Effector memory CD8-positive, alpha-beta T cell (primary cell): ENCODE measurements at places on chromosomes 12 and 14.

GRCh38 chr12:3770891-3771290 is 18.0 kb upstream of the CRACR2A start:
- no peaks in the 10 kb centered on the region for H3K36me3 ChIP-seq
- peak overlapping the region; percentile 16 for H3K27ac ChIP-seq
- H3K4me3 ChIP-seq = no peak overlapping the region
- no peaks in the 10 kb centered on the region for H3K4me1 ChIP-seq
- H3K27me3 ChIP-seq = no peaks in the 10 kb centered on the region

DNA sequence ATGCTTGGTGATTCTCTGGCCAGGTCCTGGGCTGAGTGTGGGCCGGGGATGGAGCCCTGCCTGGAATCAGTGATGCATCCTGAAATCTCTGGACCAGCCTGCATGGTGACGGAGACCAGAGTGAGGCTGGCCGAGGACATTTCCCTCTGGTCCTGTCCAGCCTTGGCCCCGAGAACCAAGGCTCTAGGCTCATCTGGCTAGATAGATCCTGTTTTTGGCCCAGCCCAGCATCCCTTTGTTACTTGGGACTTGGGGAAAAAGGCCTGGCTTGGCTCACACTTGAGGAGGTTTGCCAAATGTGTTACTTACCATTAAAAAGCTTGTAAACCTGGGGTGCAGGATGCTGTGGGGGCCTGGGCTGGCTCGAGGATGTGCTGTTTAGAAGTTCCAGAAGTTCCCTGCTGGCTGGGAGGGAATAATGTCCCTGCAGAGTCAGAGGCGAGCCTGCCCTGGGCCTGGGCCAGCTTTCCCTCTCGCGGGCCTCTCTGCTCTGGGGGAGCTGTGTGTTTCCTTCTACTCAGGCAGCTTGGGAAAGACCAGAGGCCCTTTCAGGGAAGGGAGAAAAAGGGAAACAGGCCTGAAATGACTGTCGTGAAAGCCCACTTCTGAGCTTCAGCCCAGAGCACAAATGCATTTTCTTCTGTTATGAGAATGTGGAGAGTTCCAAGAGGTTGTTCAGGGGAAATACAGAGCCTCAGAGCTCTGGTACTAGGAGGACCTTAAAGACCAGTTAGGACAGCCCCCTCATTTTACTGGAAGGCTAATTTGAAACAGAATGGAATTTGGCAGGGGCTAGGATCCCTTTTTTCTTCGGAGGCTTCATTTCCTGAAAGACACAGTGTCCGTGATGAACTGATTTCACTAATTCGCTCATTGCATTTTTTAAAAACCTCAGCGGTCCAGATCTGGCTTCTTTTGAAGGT is 47.2 kb upstream of the CTDSP2 start:
- H3K4me3 ChIP-seq = no peak overlapping the region
- H3K36me3 ChIP-seq = peaks cover 8% of the 10 kb centered on the region
- no peak for DNase-seq
- H3K27me3 ChIP-seq = no peaks in the 10 kb centered on the region
- peaks cover 21% of the 10 kb centered on the region for H3K4me1 ChIP-seq

DNA sequence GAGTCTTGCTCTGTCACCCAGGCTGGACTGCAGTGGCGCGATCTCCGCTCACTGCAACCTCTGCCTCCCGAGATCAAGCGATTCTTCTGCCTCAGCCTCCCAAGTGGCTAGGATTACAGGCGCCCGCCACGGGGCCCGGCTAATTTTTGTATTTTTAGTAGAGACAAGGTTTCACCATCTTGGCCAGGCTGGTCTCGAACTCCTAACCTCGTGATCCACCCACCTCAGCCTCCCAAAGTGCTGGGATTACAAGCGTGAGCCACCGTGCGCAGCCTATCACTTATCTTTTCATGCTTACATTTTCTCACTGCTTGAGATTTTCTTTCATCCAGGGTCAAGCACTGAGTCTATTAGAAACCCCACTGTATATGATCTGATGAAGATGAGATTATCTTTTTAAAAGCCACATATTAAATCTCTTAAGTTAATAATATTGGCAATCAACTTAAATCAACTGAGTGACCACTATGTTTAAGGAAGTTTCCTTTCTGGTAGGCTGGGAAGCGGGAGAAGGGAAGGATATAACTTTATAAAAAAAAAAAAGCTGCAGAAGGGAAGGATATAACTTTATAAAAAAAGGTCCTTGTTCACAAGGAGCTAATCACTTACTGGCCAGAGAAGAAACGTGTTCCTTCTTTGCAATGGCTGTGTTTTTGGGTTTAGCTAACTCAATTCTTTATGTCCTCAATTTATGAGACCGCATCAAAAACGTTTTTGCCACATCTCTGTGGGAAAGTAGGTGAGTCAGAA is 1.3 kb upstream of the MDM2 start:
- peaks cover 20% of the 10 kb centered on the region for H3K4me1 ChIP-seq
- H3K4me3 ChIP-seq = peak overlapping the region; percentile 96
- H3K27ac ChIP-seq = peak overlapping the region; percentile 99
- DNase-seq = no peak
- no peaks in the 10 kb centered on the region for H3K27me3 ChIP-seq
- H3K36me3 ChIP-seq = peaks cover 45% of the 10 kb centered on the region

DNA sequence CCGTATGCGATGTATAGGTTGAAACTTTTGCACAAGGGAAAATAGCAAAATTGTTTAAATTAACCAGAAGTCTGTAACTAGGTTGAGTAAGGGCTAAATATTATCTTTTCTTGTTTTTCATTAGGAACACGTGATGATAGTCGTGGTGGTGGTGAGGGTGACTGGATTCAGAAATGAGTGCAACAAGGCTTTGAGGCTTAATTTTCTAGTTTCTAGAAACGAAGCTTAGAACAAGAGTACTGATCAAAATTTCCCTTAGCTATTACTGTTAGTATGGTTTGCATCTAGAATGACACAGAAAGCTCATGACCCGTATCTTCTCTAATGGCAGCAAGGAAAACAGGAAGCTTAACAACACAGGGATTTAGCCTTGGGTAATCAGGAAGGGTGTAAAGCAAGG is 7.0 kb downstream of the SLIRP start:
- H3K27ac ChIP-seq = peak overlapping the region; percentile 79
- H3K4me3 ChIP-seq = no peak overlapping the region
- peaks cover 2% of the 10 kb centered on the region for H3K4me1 ChIP-seq
- H3K27me3 ChIP-seq = no peaks in the 10 kb centered on the region
- no peak for DNase-seq
- H3K36me3 ChIP-seq = peaks cover 81% of the 10 kb centered on the region

DNA sequence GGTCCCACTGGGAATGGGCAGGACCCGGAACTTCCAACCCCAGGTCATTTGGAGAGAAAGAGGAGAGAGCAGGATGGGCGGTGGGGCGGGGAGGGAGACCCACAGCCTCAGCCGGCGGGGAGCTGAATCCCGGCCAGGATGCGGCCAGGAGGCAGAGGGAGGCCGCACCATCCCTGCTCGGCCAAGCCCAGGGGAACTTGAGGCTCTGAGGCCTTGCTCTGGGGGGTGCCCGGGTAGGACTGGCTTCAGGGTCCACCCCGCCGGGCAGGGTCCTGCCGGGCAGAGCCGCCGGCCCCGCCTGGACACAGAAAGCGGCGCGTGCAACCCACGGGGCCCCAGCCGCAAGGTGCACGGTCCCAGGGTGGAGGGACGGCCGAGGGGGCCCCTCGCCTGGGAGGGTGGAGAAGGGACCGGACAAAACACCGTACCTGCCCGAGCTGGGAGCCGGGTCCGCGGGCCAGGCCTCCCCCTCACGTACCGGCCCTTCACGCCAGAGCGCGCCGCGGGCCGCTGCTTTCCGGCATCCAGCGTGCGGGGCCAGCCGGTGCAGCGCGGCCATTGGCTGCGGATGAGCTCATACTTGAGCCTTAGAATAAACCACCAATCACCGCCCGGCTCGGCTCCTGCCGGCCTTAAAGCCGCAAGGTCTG is at the start of gene RPS6KL1:
Gene RPS6KL1, minus strand, starts transcription at position 509 of the 650 bp plus-strand sequence. CDS start 1,719 bp downstream, outside the sequence.
- H3K36me3 ChIP-seq = peaks cover 4% of the 10 kb centered on the region
- peak within 1 kb of the TSS; percentile 60 for H3K4me3 ChIP-seq
- no peak within 1 kb of the TSS for H3K27ac ChIP-seq
- H3K4me1 ChIP-seq = peaks cover 5% of the 10 kb centered on the region

- no peak overlapping the region for H3K27ac ChIP-seq
- no peaks in the 10 kb centered on the region for H3K36me3 ChIP-seq
- no peaks in the 10 kb centered on the region for H3K4me1 ChIP-seq
- no peak overlapping the region for H3K4me3 ChIP-seq
- no peaks in the 10 kb centered on the region for H3K27me3 ChIP-seq
- no peak for DNase-seq
These were observed 36.9 kb downstream of the TTLL5 start for GRCh38 chr14:75697918-75698317.

- no peak for DNase-seq
- H3K4me3 ChIP-seq = peak overlapping the region; percentile 84
- peaks cover 85% of the 10 kb centered on the region for H3K27me3 ChIP-seq
- H3K27ac ChIP-seq = no peak overlapping the region
- H3K36me3 ChIP-seq = no peaks in the 10 kb centered on the region
These were observed 1.4 kb upstream of the FOXN4 start for GRCh38 chr12:109310247-109311125.

- H3K27me3 ChIP-seq = peaks cover 18% of the 10 kb centered on the region
- no peak overlapping the region for H3K27ac ChIP-seq
- H3K4me3 ChIP-seq = no peak overlapping the region
- H3K4me1 ChIP-seq = peaks cover 22% of the 10 kb centered on the region
- H3K36me3 ChIP-seq = peaks cover 2% of the 10 kb centered on the region
These were observed 54.8 kb downstream of the GOLGA5 start for GRCh38 chr14:92848887-92849286.

- no peaks in the 10 kb centered on the region for H3K27me3 ChIP-seq
- peaks cover 49% of the 10 kb centered on the region for H3K36me3 ChIP-seq
- no peak for DNase-seq
- H3K4me3 ChIP-seq = no peak overlapping the region
- peaks cover 8% of the 10 kb centered on the region for H3K4me1 ChIP-seq
These were observed 30.5 kb downstream of the ANAPC7 start for GRCh38 chr12:110373025-110373424.

DNA sequence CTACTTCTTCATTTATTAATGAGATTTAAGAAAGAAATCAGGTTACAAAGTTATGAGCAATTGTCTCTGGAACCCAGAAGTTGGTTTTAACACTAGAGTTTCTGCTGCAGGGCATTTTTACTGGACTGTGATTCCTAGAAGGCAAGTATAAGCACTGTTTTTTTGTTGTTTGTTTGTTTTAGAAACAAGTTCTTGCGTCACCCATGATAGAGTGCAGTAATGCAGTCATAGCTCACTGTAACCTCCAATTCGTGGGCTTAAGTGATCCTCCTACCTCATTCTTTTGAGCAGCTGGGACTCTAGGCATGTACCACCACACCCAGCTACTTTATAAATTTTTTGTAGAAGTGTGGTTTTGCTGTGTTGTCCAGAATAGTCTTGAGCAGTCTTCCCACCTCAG is 25.6 kb downstream of the RAP1B start:
- H3K27ac ChIP-seq = peak overlapping the region; percentile 86
- peaks cover 75% of the 10 kb centered on the region for H3K4me1 ChIP-seq
- no peak for DNase-seq

- H3K4me3 ChIP-seq = no peak overlapping the region
- no peak overlapping the region for H3K27ac ChIP-seq
- H3K36me3 ChIP-seq = no peaks in the 10 kb centered on the region
- no peaks in the 10 kb centered on the region for H3K4me1 ChIP-seq
- DNase-seq = no peak
These were observed 284.6 kb downstream of the BCAT1 start for GRCh38 chr12:24664161-24664880.

- no peaks in the 10 kb centered on the region for H3K4me1 ChIP-seq
- DNase-seq = no peak
- no peaks in the 10 kb centered on the region for H3K36me3 ChIP-seq
- no peak overlapping the region for H3K27ac ChIP-seq
These were observed 31.9 kb upstream of the CHGA start for GRCh38 chr14:92890830-92891588.

DNA sequence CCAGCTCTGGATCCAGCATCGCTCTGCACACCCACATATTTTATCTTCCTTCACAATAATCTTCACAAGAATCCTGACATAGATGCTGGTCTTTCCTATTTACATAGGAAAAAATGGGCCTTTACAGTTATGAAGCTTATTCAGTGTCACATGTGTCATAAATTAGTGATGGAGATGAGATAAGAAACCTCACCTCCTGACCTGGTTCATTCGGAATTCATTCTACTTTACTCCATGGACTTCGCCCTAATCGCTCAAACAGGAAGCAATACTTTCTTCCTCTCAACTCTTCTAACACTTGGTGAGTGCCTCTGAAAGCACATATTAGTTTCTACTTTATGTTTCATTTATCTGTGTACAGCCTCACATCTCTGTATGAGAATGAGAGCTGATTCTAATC is 12.0 kb upstream of the SINHCAF start:
- DNase-seq = no peak
- no peaks in the 10 kb centered on the region for H3K36me3 ChIP-seq
- no peak overlapping the region for H3K4me3 ChIP-seq

DNA sequence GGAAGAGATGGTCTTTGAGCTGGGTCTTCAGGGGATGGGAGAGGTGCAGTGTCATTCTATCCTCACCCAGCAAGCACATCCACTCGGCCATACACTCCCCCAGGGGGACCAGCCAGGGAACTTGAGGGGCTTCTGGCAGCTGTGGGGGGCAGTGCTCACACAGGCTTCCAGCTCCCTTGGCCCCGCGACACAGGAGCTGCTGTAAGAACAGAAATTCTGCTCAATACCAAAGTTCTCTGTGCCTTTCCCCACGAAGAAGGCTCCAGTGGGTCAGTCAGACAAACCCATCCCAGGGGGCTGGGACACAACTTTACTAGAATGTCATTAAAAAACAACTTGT is 289.1 kb upstream of the RTL1 start:
- H3K27me3 ChIP-seq = peaks cover 13% of the 10 kb centered on the region
- DNase-seq = no peak
- H3K4me1 ChIP-seq = no peaks in the 10 kb centered on the region
- H3K36me3 ChIP-seq = no peaks in the 10 kb centered on the region
- H3K27ac ChIP-seq = no peak overlapping the region

DNA sequence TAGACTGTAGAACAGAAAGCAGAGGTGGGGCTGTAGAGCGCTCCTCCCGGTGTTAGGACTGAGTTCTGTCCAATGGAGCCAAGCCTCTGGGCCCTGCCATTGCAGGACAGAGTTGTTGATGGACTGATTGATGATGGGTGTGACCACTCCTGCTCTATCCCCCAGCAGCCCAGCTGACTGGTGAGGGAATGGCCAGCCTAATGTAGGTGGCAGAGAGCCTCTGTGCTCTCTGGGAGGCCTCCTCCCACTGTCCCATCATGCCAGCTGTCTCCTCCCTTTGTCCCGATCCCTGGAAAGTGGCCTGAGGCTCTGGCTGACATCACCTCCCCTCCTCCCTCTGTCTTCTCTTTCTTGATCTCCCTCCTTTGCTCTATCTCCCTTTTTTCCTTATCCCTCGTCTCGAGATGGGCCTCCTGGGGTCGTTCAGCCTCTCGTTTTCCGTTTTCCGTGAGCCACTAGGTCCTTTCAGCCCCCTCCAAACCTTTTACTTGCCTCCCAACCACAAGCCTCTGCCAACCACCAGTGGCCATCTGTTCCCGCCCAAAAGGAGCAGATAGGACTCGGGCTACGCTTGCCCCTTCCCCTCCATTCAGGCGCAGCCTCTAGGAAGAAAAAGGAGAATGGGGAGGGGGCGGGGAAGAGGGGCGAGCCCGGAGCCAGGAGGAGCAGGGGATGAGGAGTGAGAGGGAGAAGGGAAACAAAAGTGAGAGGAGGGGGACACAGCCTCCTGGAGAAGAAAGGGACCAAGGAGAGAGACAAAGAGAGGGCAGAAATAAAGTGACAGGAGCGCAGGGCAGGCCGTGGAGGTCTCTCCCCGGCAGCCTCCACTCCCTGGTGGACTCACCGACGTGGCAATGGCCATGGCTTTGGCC is 572 bp downstream of the EFS start:
- no peaks in the 10 kb centered on the region for H3K4me1 ChIP-seq
- H3K27ac ChIP-seq = no peak overlapping the region
- no peak overlapping the region for H3K4me3 ChIP-seq
- no peak for DNase-seq
- H3K27me3 ChIP-seq = peaks cover 22% of the 10 kb centered on the region
